ENCODE measurements at places on chromosomes 2 and 18.

DNA sequence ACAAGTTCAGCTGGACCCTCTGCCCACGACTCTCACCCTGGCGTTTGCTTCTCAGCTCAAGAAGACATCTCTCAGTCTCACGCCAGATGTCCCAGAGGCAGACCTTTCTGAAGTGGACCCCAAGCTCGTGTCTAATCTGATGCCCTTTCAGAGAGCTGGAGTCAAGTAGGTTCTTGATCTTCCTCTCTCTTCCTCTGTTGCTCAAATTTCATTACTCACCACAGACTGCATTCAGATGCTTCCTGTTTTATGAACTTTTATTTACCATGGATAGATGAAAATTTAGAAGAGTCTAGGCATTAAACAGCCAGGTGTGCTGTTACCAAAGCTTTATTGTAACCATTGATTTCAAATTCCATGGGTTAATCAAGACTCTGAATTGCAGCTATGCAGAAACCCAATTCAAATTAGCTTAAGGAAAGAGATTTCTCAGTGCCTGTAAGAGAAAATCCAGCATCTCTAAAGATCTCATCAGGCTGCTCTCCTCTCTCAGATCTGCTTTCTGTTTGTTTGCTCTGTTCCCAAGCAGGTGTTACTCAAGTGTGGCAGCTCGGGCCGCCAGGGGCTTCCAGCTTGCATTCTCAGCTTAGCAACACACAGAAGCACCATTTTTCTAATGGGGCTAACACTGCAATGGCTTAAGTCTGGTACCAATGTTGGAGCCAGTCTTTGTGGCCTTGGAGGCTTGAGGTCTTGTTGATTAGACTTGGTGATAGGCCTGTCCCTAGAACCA, 16.5 kb downstream of the SMARCAL1 start:
- no peak for DNase-seq

DNA sequence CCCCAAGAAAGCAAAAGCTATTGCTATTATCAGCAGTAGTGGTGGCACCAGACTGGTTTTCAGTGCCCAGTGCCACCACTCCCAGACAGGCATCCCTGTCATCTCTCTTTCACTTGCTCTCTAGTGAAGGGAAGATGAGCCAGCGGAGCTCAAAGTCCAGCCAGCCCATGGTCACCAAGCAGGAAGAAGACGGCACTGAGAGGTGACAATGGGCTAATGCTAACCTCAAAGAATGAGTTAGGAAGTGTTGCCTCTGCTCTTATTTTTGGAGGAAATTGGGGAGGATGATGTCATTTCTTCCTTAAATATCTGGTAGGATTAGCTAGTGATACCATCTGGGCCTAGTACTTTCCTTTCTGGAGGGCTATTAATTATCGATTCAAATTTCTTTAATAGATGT, 1.7 kb downstream of the SP140 start:
- DNase-seq: no peak

GRCh38 chr2:142742371-142743214, 134.9 kb upstream of the KYNU start:
- DNase-seq: no peak

- no peak for DNase-seq
Observed at GRCh38 chr2:163774862-163775261, 39.1 kb upstream of the FIGN start.

- DNase-seq: peak; percentile 92
Observed at GRCh38 chr2:9378433-9379390, 44.6 kb downstream of the ITGB1BP1 start.

Measured in heart left ventricle (tissue), 16 donors.